ENCODE measurements at places on chromosomes 4 and X. TPM values are rescaled to one million over a fixed set of nuclear protein-coding genes. Genes with fewer than 3 reads are reported as not detected.

The TMEM31 gene
- not detected for total RNA-seq

The STAG2 gene
- total RNA-seq = 63.6 TPM

The CDKL5 gene
- 5.6 TPM for total RNA-seq

The CBR4 gene
- total RNA-seq = 10.0 TPM

The MAP7D2 gene
- total RNA-seq = under 0.01 TPM

The SSX4 gene
- total RNA-seq = not detected

The KDR gene
- total RNA-seq = 177 TPM

The MORF4L2 gene
- total RNA-seq = 368 TPM

The NPY1R gene
- total RNA-seq = not detected

The EDNRA gene
- under 0.01 TPM for total RNA-seq

The SLC34A2 gene
- total RNA-seq = not detected

The GALNT7 gene
- total RNA-seq = 14.7 TPM

The PCDH10 gene
- total RNA-seq = 0.22 TPM

The AMOT gene
- total RNA-seq = 2.2 TPM

The HOPX gene
- total RNA-seq = 1.7 TPM

The SORBS2 gene
- total RNA-seq = 143 TPM

The HAND2 gene
- not detected for total RNA-seq

The ATOH1 gene
- not detected for total RNA-seq

The DOK7 gene
- total RNA-seq = not detected

The RNF128 gene
- total RNA-seq = under 0.01 TPM

The GPR50 gene
- total RNA-seq = not detected

The PNMA6F gene
- total RNA-seq = not detected

The ZMYM3 gene
- total RNA-seq = 7.9 TPM

The HAUS3 gene
- total RNA-seq = 6.7 TPM

The INPP4B gene
- 33.5 TPM for total RNA-seq

The RAB39B gene
- total RNA-seq = 0.22 TPM

The TMPRSS11F gene
- not detected for total RNA-seq

The FABP2 gene
- total RNA-seq = not detected

The MAGIX gene
- 0.60 TPM for total RNA-seq

The NSG1 gene
- not detected for total RNA-seq

The SMARCA1 gene
- total RNA-seq = 18.3 TPM

The ADH7 gene
- total RNA-seq = not detected

The FUNDC1 gene
- 6.5 TPM for total RNA-seq

The MAP9 gene
- under 0.01 TPM for total RNA-seq

The NAT8L gene
- total RNA-seq = under 0.01 TPM

The PAGE2 gene
- total RNA-seq = not detected

The BMP3 gene
- not detected for total RNA-seq

Data from lung microvascular endothelial cell (primary cell).